ENCODE measurements at places on chromosomes 4 and X.
A peak's percentile ranks its signal among the peaks of the same experiment; 100 is the strongest.

DNA sequence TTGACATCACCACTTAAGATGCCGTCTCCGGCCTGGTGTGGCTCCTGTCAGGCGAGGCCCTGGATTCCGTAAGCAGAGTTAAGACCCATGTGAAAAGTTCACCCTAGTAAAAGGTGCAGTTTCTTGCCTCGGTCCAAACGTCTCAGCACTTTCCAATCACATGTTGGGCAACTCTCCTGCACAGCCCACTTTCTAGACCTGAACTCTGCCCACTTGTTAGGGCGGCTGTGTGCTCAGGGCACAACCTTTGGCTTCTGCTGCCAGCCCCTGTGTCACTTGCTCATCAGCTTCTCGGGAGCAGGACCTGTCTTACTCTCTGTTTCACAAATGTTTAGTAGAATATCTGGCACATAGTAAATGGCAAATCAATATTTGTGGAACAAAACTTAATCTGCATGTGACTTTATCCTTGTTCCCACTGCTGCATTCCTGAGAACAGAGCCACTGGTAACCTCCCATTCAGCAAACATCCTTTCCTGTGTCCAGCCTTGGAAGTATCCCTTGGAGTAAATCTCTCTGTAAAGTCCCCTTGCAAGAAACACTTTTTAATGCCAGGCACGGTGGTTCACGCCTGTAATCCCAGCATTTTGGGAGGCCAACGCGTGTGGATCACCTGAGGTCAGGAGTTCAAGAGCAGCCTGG, 38.7 kb upstream of the SH3RF1 start:
- no peak for DNase-seq

- DNase-seq, result peak; percentile 45
These were observed 4.2 kb upstream of the TMSB4X start for GRCh38 chrX:12970691-12971202.

- DNase-seq, result no peak
These were observed 10.0 kb downstream of the ETFDH start for GRCh38 chr4:158682066-158682465.

DNA sequence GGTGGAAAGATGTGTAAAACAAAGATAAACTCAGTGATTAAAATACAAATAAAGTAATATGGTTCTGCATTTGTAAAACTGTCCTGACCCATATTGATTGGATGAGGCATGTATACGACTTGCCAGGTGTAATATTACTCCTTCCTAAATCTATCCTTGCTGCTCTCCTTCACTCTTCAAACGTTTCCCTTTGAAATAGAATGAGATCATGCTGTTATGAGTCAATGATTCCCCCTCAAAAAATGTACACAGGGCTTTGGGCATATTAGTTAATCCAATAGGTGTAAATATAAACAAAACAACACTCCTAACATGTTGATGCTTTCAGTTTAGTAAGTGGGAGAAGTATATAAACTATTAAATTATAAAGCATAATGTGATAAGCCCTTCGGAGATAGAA, 117.4 kb upstream of the GPM6A start:
- no peak for DNase-seq

DNA sequence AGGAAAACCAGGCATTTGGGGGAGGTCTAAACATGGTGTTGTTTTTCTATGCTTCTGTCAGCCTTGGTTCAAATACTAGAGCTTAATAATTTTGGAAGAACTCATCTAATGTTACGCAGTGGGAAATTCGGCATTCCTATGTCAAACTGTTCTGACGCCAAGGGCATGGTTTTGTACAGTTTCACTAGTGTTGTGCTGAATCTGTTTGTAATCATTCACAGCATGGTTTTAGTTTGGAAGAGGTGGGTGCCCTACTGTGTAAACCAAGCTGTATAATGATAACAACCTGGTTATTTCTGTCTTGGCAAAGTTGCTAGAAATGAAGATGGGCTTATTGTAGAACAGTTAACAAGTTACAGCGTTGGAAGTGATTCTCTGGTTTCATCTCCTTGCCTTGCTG, 5.2 kb downstream of the DDX3X start:
- DNase-seq, result no peak

GRCh38 chrX:148611993-148612392, 111.6 kb downstream of the AFF2 start:
- no peak for DNase-seq

DNA sequence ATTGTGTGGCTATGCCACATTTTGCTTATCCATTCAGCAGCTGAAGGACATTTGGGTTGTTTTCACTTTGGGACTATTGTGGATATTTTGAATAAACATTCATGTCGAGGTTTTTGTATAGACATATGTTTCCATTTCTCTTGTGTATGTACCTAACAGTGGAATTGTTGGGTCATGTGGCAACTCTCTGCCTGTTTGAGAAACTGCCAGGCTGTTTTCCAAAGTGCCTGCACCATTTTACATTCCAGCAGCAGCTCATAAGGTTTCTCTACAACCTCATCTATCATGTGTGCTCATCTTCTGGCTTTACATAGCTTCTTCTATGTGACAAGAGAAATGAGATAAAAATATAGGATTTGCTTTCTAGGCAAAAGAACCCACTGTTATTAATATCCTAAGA, 29.5 kb upstream of the TSPAN5 start:
- no peak for DNase-seq

GRCh38 chr4:118917582-118917981, 28.9 kb downstream of the SYNPO2 start:
- DNase-seq, result no peak
